ENCODE measurements at places on chromosomes 7 and 10. TPM values are rescaled to one million over a fixed set of nuclear protein-coding genes. Genes with fewer than 3 reads are reported as not detected.

DNA sequence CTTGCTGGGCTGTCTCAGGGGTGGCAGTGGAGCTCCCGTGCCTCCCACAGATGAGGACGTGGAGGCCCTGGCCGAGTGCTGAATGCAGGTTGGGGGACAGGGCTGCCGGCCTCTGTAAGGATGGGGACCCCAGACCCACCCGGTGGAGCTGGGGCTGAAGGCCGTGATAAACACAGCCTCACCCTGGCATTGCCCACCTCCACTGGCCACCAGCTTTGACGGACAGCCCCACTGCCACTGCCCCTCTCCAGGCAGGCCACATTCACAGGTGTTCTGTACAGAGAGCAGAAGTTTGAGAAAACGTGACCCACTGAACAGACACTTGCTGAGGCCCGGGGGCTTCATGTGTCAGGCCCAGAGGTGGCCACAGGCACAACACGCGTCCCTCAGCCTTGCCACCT is 126.2 kb downstream of the LHPP start:
- no peak for DNase-seq

DNA sequence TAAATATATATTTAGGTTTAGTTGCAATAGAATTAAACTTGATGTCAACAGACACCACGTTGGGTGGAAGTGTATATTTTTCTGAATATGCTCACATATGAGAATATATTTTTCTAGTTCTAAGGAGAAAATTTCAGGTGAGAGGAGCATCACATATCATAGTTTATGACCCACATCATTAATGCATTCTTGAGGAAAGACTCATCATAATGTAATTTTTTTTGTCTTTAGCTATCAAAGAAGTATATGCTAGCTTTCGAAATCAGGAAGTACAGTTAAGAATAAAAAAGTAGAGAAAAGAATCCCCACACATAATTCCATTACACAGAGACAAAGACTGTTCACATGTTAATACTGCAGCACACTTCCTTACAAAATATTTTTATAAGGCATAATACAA is 30.4 kb downstream of the A1CF start:
- DNase-seq = no peak

The TNS3 gene
- 95.4 TPM for polyA plus RNA-seq

The PTPRZ1 gene
- polyA plus RNA-seq = 85.5 TPM

GRCh38 chr10:494149-494542 is 195.3 kb downstream of the DIP2C start:
- no peak for DNase-seq

GRCh38 chr7:70400829-70401380 is 731.0 kb upstream of the GALNT17 start:
- no peak for DNase-seq

The MSMB gene
- not detected for polyA plus RNA-seq

The GNGT1 gene
- not detected for polyA plus RNA-seq

- no peak for DNase-seq
These were observed 107.2 kb upstream of the C10orf90 start for GRCh38 chr10:126777714-126778113.

The LDB3 gene
- polyA plus RNA-seq = 2.2 TPM
